ENCODE measurements at places on chromosomes 7 and 10.

DNA sequence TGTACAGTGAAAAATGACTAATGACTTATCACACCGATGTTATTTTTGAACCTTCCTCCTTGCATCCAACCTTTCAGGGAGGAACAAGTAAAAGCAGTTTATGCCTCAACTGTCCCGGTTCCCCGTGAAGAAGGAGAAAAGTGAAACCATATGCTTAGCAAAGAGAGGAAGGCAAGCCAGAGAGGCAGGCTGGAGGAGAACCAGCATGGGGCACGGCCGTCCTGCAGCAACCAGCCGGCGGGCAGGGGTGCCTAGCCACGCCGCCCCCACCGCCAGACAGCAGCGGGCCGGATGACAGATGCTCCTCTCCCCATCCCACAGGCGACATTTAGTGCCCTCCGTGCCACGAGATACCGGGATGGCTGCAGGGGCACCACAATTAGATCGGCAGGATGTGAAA lies 421.4 kb upstream of the MGMT start:
- DNase-seq = no peak

DNA sequence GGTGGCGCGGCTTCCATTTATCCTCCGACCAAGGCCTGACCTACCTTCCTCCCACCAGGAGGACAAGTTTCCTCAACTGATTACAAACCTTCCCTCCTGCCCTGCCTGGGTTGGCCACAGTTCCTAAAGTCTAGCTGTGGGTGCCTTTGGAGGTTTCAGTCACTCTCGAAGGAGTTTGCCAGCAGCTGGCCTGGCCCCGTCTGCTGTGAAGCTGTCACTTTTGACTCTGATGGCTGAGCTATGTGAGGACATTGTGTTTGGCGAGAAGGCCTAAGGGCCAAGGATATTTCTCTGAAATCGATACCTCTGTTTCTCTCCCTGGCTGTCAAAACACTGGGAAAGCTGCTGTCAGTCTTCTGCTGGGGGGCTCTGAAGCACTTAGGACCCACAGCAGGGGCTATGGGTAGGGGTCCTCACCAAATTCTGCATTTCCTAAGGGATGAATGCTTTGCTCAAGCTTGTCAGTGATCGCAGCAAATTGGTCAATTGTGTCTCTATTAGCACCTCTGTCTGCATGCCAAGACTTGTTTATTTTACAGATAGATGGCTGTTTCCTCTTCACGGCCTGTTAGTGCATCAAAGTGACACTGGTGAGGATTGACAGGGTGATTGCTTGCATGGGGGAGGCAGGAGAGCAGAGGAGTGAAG lies 31.9 kb upstream of the SAMD8 start:
- no peak for DNase-seq

DNA sequence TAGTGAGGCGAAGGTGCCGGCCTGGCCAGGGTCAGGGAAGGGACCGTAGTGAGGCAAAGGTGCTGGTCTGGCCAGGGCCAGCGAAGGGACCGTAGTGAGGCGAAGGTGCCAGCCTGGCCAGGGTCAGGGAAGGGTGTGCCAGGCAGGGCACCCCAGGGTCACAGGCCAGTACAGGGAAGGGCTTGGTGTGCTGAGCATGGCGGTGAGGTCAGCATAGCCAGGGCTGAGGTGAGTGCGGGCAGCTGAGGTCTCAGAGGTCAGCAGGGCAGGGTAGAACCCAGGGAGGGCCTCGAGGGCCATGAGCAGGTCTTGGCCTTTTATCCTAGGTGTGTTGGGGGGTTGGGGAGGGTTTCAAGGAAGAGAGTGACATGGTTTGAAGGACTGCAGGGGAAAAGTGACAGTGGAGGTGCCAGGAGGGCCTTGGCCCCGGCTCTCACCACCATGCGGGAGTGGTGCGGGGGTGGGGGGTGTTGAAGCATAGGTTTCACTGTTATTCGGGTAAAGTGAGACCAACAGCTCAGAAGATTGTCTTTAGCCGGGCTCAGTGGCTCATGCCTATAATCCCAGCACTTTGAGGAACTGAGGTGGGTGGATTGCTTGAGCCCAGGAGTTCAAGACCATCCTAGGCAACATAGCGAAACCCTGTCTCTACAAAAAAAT lies 93.3 kb downstream of the CHST15 start:
- no peak for DNase-seq

DNA sequence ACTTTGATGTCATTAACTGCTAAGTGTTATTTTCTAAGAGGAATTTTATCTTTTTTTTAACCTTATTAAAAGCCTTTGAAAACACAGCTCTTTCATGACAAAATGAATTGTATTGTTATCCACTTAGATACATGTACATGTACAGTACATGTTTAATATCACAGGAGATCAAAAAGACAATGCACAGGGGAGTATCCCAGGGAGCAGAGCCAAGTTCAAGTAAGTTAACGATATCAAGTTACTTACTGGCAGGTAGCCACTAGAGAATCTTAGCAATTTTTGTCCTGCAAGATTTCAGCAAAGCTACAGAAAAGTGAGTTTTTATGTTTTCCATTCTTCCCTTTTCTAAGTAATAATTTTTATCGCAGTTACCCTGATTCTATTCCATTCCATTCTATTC lies 33.9 kb upstream of the ARL4A start:
- DNase-seq = no peak

DNA sequence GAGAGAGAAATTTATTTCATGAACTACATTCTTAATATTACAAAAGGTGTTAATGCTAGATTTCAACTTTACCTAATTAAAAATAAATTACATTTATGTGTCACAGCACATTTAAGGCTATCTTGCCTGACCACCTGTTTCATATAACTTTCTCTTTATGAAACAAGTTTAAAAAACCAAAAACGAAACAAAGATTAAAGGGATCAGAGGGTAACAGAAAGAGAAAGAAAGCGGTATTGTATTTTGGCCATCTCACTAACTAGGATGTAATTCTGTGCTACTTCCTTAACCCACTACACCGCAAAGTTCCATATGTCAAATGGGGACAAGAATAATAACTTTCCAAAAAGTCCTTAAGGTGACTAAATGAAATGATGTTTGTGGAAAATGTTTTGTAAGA lies 6.3 kb upstream of the RHOBTB1 start:
- no peak for DNase-seq

- DNase-seq = no peak
These were observed 62.1 kb upstream of the COL1A2 start for GRCh38 chr7:94332571-94332970.

- DNase-seq = no peak
These were observed 64.2 kb downstream of the DIP2C start for GRCh38 chr10:625333-625696.

GRCh38 chr10:88212069-88212468 lies 348.6 kb downstream of the PTEN start:
- DNase-seq = no peak

- no peak for DNase-seq
These were observed 153.0 kb upstream of the ANK3 start for GRCh38 chr10:60542657-60543056.

GRCh38 chr10:44033008-44033407 lies 351.9 kb downstream of the CXCL12 start:
- no peak for DNase-seq

- no peak for DNase-seq
These were observed 260.4 kb downstream of the CDK14 start for GRCh38 chr7:90856351-90857070.

GRCh38 chr7:117810642-117811512 lies 62.4 kb downstream of the CTTNBP2 start:
- DNase-seq = no peak

DNA sequence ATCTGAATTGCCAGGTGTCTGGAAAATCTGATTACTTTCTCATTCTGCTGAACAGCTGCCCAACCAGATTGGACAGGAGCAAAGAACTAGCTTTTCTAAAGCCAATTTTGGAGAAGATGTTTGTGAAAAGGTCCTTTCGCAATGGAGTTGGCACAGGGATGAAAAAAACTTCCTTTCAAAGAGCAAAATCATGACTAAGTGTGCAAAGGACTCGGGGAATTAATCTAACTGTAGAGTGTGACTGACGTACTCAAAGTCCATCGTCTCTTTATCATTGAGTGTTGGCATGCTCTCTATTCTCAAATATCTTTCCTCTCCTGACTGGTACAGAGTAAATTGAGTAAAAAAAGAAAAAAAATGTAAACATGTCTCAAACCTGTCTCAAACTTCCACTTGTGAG lies 3.3 kb downstream of the NPS start:
- DNase-seq = no peak

DNA sequence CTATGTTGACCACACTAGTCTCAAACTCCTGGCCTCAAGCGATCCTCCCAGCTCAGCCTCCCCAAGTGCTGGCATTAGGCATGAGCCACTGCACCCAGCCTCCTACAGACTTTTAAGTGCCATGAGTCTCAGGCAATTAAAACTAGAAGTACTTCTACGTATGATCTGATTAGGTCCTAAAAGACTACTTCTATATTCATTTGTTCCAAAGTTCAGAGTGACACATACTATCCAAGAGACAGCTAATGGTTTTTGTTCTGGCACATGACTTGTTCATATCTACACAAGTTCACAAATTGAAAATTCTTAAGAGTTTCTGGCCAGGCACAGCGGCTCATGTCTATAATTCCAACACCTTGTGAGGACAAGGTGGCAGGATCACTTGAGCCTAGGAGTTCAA lies 11.7 kb downstream of the ARHGAP19 start:
- no peak for DNase-seq

DNA sequence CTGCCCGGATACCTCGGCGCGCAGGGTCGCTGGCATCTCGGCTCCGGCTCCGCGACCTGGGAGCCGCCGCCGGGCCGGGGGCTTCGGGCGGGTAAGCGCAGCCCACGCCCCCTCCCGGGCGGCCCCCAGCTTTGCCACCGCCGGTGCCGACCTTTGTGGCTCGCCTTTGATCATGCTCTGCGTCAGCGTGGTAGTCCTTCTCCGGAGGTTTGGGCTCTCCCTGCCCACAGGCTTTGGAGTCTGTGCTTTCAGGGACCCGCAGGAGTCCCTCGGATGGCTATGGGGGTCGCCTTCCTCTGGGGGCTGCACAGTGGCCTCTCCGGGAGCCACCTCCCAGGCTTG lies 7.3 kb downstream of the ATP6V1F start:
- DNase-seq = no peak

DNA sequence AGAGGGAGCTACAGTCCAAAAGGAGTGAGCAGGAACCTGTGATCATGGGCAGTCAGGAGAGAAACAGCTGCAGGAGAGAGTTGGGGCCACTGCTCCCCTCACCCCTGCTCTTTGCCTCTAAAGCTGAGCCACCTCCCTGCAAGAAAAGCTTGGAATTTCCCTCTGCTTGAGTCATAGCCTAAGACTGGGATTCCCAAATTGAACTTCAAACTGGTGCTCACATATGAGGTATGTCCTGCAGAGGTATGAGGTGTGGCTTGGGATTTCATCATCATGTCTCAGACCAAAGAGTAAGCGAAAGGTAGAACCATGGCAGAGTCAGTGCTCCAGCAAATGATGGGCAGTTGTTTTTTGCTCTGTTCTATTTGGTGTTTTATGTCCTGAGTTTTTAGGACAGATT lies 237.1 kb upstream of the NRP1 start:
- DNase-seq = no peak

- no peak for DNase-seq
These were observed 733.1 kb downstream of the PARD3 start for GRCh38 chr10:34081948-34082347.

DNA sequence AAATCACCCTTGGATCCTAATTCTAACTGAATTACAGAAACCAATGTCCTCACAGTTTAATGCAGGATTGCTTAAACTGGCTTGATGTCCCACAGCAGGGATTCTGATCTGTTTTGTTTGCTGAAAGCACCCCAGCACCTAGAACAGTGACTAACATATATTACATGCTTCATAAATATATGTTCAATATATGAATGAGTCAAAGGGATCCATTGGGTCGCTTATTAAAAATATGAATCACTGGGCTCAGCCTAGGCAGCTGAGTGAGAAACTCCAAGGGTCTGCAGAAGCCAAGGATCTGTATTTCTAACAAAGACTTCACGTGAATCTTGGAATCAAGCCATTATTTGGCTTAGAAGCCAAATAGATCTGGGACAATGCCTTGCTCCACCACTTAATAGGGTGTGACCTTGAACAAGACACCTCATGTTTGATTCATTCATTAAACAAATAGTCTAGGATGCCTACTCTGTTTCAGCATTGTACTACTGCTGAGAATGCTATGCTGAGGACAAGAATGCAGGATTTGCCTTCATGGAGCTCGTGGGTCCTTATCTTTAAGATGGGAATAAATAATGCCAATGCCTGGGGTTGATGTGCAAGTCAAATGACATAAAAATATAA lies 103.4 kb upstream of the DLX6 start:
- DNase-seq = no peak

GRCh38 chr7:85554236-85555178 lies 367.7 kb upstream of the SEMA3D start:
- DNase-seq = peak; percentile 59

Measured in MV-4-11 (cell line).